A549 treated with DMSO at 1 μM for 4 hours (cell line): ENCODE measurements at places on chromosomes 11 and 22. TPM values are rescaled to one million over a fixed set of nuclear protein-coding genes. Genes with fewer than 3 reads are reported as not detected.

ACRV1 gene
- not detected in 5 replicates for total RNA-seq

CD82 gene
- 4.4 to 9.6 TPM (median 8.1 TPM) in 5 replicates for total RNA-seq

MMP11 gene
- total RNA-seq = 0.11 to 0.23 TPM (median 0.14 TPM) in 5 replicates

GGTLC2 gene
- total RNA-seq = not detected in 5 replicates

POU2AF3 gene
- 0.43 to 1.1 TPM (median 0.94 TPM) in 5 replicates for total RNA-seq
